ENCODE measurements at places on chromosomes 16 and 17. TPM values are rescaled to one million over a fixed set of nuclear protein-coding genes. Genes with fewer than 3 reads are reported as not detected.

DNA sequence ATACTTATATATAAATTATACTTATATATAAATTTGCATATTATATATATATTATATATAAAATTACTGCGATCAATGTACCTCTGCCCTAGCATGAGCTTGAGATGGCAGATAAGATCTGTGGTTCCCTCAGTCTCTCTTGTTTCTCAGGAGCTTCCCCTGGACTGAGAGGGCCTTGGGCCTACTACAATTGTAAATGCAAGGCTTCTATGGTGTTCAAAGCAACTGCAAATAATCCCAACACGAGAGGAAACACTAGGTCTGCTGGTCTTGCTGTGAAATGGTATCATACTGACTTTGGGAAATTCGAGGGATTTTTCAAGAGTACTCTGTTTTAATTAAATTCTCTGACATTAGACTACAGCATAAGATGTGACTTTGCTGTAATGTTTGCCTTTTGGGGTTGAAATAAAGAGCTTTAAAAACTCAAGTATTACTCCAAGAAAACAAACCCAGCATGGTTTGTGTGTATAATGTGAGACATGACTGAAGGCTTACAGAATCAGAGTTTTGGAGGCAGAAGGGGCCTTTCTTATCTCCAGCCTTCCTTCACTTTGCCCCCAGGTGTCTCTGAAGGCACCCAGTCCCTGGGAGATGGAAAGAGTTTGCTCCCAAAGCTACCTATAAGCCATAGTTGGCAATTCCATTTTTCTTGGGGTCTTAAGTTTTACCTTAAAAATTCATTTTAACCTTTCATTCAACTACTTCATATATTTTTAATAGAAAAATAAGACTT lies 24.2 kb downstream of the ACSM1 start:
- H3K4me1 ChIP-seq: peaks cover 48% of the 10 kb centered on the region
- H3K4me3 ChIP-seq: no peak overlapping the region
- DNase-seq: no peak
- H3K27ac ChIP-seq: peak overlapping the region; percentile 69

- peak overlapping the region; percentile 89 for H3K27ac ChIP-seq
- DNase-seq: no peak
- no peaks in the 10 kb centered on the region for H3K36me3 ChIP-seq
- no peaks in the 10 kb centered on the region for H3K27me3 ChIP-seq
Measured at GRCh38 chr17:69326377-69327059, 415 bp downstream of the ABCA5 start.

DNA sequence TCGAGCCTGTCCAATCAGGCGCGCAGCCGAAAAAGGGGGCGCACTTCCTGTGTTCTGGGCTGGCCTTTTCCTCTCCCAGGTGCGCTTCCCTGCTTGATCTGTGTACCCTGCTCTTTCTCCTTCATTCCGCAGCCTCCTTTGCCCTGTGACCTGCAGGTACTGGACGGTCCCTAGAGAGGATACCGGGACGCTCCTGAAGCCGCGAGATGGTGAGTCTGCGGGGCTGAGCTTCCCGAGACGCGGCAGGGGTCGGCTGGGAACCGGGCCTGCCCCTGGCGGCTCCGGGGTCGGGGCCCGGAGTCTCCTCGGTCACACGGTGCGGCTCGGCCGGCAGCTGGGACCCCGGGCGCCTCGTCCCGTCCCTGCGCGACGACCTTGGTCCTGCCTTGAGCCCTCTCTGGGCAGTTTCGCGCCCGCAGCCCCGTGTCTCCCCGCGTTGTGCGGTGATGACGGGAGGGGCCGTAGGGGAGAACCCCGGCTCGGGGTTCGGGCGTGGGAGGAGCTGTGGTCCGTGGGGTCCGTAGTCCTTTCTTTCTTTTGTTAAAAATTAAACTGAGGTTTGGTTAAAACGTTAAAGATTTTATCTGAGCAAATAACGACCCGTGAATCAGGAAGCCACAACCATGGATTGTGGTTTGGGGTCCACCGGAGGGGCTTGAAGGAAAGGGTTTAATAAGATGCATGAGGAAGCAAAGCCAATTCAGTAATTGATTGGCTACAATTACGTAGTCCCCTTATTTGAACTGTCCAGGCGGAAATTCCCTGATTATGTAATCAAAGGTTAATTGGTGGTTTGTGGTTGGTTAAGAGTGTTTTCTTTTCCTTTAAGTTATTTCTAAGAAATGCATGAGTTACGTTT lies 172.8 kb upstream of the ZNF267 start:
- H3K27me3 ChIP-seq: no peaks in the 10 kb centered on the region
- peak overlapping the region; percentile 38 for H3K4me3 ChIP-seq
- H3K4me1 ChIP-seq: peaks cover 6% of the 10 kb centered on the region
- peaks cover 27% of the 10 kb centered on the region for H3K36me3 ChIP-seq

- H3K27me3 ChIP-seq: no peaks in the 10 kb centered on the region
- no peak overlapping the region for H3K4me3 ChIP-seq
- DNase-seq: no peak
- no peaks in the 10 kb centered on the region for H3K4me1 ChIP-seq
Measured at GRCh38 chr16:61362585-61362984, 673.7 kb downstream of the CDH8 start.

GRCh38 chr17:75619506-75620431 lies 13.5 kb upstream of the SMIM5 start:
- peaks cover 32% of the 10 kb centered on the region for H3K36me3 ChIP-seq
- no peaks in the 10 kb centered on the region for H3K27me3 ChIP-seq
- no peaks in the 10 kb centered on the region for H3K4me1 ChIP-seq

GRCh38 chr16:17313793-17314547 lies 156.8 kb downstream of the XYLT1 start:
- peaks cover 44% of the 10 kb centered on the region for H3K4me1 ChIP-seq
- H3K27ac ChIP-seq: peak overlapping the region; percentile 91
- no peaks in the 10 kb centered on the region for H3K36me3 ChIP-seq
- H3K4me3 ChIP-seq: no peak overlapping the region

PRSS21 gene
- total RNA-seq: not detected

MMP2 gene
- 210 TPM for total RNA-seq

PPY gene
- total RNA-seq: not detected

OR4D1 gene
- not detected for total RNA-seq
